ENCODE measurements at places on chromosomes 7 and 10. TPM values are rescaled to one million over a fixed set of nuclear protein-coding genes. Genes with fewer than 3 reads are reported as not detected.

The ZNF775 gene
- 1.6 TPM for total RNA-seq

The HTR7 gene
- total RNA-seq = 0.74 TPM

The FAM24B gene
- total RNA-seq = 0.67 TPM

The PDK4 gene
- 482 TPM for total RNA-seq

The PTN gene
- 10.3 TPM for total RNA-seq

DNA sequence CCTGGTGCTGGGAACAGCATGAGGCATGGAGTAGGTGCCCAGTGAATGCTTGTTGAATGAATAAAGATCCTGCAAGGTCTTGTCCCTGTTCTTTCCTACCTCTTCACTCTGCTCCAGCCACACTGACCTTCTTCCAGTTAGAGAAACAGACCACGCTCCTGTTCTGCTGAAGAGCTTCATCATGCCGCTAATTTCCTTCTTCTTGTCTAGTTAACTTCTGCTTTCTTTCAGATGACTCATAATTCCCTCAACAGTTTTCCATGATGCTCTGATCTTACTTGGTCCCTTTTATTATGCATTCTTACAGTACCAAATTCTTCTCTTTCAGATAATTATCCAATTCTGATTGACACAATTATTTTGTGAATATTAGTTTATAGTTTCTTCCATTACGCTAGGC is 59.5 kb upstream of the C1QL3 start:
- no peak for DNase-seq

The SNCG gene
- total RNA-seq = 265 TPM

GRCh38 chr7:38694326-38694725 is 63.2 kb upstream of the AMPH start:
- no peak for DNase-seq

DNA sequence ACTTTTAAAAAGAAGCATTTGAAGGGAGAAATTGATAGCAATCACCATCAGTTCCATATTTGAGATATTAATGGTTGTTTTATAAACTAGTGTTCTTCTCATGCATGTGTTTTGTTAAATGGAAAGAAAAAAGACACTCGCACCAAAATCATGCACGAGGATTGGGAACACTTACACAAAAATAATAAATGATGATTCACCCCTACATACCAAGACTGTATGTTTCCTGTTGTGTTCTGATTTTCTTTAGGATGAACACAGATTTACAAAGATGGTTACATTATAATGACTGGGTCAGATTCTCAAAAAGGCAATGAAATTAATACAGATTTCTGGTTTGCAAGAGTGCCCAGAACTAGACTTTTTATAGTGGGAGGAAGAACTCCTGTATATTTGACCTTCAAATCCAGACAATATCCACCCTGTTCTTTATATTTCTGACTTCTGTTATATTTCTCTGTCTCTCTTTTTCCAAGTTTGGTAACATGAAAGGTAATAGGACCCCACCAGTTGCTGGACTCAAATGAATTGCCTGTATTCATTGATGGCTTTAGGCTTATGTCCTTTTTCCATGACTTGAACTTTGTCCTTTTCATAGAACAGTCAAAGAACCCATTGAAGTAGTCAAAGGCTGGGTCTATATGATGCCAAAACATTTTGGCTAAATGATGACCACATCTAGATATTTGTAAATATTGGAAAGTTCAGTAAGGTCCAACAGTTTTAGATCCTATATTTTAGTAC is 54.4 kb downstream of the SEMA3A start:
- DNase-seq = no peak

DNA sequence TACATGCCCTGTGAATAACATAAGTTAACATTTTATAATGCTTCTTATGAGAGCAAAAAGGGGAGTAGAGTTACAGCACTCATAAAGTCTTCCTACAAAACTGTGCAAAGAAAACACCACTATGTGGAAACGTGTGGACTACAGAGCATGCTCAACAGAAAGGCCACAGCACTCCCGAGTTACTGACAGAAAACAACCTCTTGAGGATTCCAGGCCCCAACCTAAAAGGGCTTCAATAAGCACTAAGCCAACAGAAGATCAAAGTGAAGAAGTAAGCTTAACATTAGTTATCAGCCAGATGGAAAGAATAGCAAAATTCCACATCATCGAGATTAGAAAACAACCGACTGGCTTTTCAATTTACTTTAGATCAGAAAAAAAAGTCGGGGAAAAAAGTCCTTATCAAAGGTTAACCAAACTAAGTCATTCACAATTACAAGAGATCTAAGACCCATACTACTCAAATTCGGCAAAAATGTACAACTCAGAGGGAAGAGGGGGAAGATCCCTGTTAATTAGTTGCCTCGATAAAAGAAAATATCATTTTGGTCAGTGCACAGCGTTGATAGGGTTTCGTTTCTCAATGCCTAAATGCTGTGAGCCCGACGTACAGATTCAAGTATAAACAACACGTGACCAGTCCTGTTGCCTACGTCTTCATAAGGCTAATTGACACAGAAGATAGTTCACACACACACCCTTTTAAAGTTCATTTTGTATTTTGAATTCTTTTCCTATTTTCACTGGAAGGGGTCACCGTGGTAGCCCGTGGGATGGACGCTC is 1.4 kb downstream of the KBTBD2 start:
- no peak for DNase-seq

DNA sequence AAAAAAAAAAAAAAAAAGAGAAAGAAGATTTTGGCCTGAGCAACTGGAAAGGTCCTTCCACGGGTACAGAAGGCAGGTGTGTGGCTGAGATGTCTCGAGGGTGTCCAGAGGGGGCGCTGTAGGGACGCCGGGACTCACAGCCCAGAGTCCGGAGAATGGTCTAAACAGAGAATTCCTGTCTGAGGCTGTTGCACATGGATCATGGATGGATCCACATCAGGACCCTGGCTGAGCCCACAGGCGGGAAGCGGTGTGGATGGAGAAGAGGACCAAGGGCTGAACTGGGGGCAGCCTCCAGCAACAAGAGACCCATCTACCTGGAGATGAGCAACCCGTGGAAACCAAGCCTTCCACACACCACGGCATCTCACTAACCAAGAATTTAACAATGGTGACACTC is 55.0 kb downstream of the PKD1L1 start:
- DNase-seq = no peak

DNA sequence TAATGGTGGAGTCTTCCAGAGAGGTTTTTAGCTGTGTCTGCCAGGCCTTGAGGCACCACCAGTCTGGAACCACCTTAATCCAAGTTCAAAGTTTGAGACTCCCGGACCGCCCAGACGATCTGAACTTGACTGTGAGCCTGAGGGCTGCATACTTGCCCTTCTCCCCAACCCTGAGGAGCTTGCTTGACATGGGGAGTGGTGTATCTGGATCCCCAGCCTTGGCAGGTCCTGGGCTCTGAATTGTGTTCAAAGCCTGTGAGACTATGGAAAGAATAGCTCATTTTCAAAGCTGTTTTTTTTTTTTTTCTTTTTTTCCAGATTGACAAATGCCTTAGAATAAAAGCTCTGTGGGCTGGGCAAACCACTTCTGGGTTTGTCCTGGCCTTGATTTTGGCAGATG is 22.3 kb upstream of the CAMK1D start:
- no peak for DNase-seq

GRCh38 chr7:96636342-96636860 is 73.2 kb downstream of the SEM1 start:
- DNase-seq = no peak

- no peak for DNase-seq
Measured at GRCh38 chr7:41917-42565, 150.3 kb upstream of the FAM20C start.

GRCh38 chr10:43944381-43945093 is 295.9 kb upstream of the ZNF32 start:
- peak; percentile 67 for DNase-seq

GRCh38 chr7:33762151-33762910 is 143.0 kb upstream of the BMPER start:
- DNase-seq = no peak

- no peak for DNase-seq
Measured at GRCh38 chr7:11625669-11626068, 206.3 kb downstream of the THSD7A start.

The GTF2IRD1 gene
- total RNA-seq = 17.3 TPM

DNA sequence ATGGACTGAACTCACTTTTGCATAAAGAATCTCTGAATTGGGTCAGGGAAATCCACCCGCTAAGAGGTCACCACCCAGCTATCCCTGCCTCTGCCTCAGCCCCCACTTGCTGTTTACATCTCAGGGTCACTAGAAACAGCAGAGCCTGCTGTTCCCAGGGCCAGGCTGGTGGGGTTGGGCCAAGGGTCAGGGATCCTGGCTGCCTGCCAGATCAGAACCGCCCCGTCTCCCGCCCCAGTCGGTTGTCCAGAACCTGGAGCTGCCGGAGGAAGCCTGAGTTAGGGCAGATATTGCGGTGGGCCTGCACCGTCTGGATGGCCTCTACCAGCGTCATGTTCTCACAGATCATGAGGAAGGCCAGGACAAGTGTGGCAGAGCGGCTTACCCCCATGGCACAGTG is 17.0 kb upstream of the SAMD8 start:
- DNase-seq = peak; percentile 84

DNA sequence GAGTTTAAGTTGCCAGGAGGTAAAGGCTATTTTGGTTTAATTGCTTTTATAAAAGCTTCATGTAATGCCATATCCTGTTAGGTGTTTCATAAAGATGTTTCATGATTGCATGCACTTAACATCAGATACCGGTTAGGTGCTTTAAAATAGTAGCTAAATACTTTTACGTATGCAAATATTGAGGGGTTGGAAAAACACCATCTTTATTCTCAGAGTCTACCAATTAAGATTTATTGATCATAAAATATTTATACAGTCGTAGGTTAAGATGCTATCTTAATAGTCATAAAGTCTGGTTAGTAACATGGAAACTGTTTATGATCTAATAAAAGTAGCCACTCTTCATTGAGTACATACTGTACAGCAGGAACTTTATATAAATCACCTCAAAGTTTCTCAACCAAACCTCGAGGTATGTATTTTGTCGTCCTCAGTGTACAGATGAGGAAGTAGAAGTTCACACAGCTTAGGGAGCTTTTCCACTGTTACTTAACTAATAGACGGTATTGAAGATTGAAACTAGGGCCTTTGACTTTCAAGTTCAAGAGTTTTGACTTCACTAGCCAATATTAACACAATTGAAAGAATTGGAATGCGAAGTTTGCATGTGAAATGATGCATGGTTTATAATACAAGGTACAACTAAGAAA is 897.1 kb downstream of the GATA3 start:
- no peak for DNase-seq

Data from mesenteric fat pad (tissue), 1 donor.